ENCODE measurements at places on chromosomes 7 and 10. TPM values are rescaled to one million over a fixed set of nuclear protein-coding genes. Genes with fewer than 3 reads are reported as not detected.

Gene SFRP5
- not detected for total RNA-seq

GRCh38 chr10:13360587-13360986 is 12.5 kb upstream of the SEPHS1 start:
- H3K4me3 ChIP-seq, result no peak overlapping the region
- H3K27me3 ChIP-seq, result peaks cover 15% of the 10 kb centered on the region
- no peaks in the 10 kb centered on the region for H3K4me1 ChIP-seq
- H3K36me3 ChIP-seq, result no peaks in the 10 kb centered on the region

- H3K36me3 ChIP-seq, result peaks cover 11% of the 10 kb centered on the region
- H3K27me3 ChIP-seq, result no peaks in the 10 kb centered on the region
- no peak overlapping the region for H3K4me3 ChIP-seq
Observed at GRCh38 chr10:30343962-30344361, 5.1 kb downstream of the MTPAP start.

DNA sequence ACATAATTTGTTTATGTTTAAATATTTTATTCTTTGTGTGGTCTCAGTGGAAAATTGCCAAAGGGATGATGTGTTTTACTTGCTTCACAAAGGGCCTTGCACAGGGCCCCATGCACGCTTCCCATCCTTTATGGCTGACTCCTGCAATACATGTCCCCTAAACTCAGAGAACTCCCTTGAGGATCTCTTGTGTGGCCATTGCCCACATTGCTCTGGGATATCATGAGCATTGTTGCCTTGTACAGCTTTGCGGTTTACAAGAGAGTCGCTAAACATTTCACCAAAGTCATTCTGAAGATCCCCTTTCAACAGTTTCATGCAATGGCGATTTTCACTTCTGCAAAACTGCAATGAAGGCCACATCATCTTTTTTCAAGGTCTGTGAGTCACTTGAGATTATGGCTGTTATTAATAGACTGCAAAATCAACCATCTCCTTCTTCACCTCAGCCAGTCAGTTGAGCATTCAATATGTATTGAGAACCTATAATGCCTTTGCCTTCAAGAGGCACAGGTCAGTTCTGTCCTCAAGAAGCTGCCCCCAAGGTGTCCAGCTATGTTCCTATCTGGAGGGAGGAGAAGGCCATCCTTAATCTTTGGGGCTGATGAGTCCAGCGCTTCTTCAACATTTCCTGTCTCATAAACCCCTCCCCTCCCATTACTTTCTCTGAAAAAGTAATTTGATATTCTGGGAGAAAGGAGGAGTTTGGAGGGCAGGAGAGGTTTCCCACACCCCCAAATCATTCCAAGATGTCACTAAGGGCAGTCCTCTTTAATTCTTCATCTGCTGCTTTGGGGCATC is 108.1 kb downstream of the CCDC71L start:
- H3K4me1 ChIP-seq, result peaks cover 4% of the 10 kb centered on the region
- H3K36me3 ChIP-seq, result no peaks in the 10 kb centered on the region
- no peak overlapping the region for H3K4me3 ChIP-seq
- H3K27me3 ChIP-seq, result no peaks in the 10 kb centered on the region

- no peak for DNase-seq
- peaks cover 2% of the 10 kb centered on the region for H3K27me3 ChIP-seq
- H3K4me1 ChIP-seq, result peaks cover 12% of the 10 kb centered on the region
- no peak overlapping the region for H3K4me3 ChIP-seq
- no peak overlapping the region for H3K27ac ChIP-seq
Observed at GRCh38 chr10:132588301-132589013, 50.9 kb downstream of the INPP5A start.

DNA sequence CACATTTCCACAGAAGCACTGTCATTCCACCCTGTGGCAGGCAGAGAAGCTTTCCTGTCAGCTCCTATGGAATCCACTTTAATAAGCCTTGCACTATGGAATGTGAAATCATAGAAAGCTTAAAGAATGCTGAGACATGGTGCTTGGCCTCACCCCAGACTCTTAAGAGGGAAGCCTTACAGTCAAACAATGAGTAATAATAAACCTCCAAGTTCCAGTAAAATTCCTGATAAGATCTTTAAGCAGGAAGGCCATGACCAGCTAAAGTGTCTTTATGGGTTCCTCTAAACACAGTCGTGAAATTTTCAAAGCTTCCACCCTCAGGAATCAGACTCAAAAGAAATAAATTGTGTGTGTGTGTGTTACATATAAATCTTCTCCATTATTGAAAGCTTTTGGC is 11.9 kb upstream of the TEX36 start:
- no peak overlapping the region for H3K27ac ChIP-seq
- H3K4me3 ChIP-seq, result no peak overlapping the region
- H3K36me3 ChIP-seq, result no peaks in the 10 kb centered on the region
- peaks cover 5% of the 10 kb centered on the region for H3K4me1 ChIP-seq

DNA sequence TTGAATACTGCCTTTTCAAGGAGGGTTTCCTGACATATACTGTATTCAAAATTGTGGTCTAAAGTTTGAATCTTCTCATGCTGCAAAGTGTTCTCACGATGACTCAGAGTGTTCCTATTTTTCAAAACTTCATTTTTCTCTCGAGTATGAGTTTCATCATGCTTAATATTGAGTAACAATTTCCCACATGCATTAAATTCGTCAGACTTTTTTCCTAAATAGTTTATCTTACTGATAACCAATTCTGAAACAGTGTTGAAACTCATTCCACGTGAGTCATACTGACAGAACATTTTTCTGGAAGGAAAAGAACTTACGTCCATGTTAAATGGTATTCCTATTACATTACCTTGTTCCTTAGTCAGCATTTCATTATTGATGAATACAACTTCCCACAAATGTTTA is 44.1 kb downstream of the ZNF33B start:
- no peak overlapping the region for H3K4me3 ChIP-seq
- peak overlapping the region; percentile 72 for H3K27ac ChIP-seq
- no peaks in the 10 kb centered on the region for H3K27me3 ChIP-seq
- H3K36me3 ChIP-seq, result peaks cover 10% of the 10 kb centered on the region
- H3K4me1 ChIP-seq, result 0 out of 2 replicates have a peak, but pooled peaks cover 2% of the 10 kb centered on the region
- peak; percentile 92 for DNase-seq

DNA sequence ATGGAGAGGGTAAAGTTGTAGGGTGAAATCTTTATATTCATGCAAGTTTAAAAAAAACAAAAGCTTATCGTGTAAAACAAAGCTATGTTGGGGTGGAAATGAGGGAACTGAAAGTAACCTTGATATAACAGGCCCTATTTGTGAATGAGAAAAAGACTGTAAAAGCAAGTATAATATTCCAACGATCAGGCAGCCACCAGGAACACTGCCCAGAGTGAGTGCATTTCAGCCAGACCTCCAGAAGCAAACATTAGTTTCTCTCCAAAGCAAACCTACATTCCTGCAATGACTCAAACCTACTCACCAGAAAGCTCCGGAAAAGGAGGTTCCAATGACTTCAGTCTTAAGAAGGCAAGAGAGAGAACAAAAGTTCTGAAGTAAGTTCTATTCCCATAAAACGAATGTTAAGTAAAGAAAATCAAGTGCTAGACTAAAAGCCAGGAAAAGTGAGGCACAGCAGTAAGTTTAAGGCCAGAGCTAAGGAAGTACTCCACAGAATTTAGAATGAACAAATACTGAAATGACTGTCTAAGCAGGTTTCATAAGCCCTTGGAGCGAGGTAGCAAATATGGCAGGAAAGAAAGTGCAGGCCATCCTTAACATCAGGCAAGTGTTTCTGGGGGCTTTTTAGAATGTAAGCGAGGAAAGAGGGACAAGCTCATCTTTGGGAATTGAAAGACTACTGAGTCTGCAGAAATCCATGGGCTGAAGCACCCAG is 493.1 kb downstream of the XPNPEP1 start:
- H3K27me3 ChIP-seq, result no peaks in the 10 kb centered on the region
- H3K4me1 ChIP-seq, result peaks cover 2% of the 10 kb centered on the region
- no peak overlapping the region for H3K4me3 ChIP-seq
- H3K36me3 ChIP-seq, result no peaks in the 10 kb centered on the region
- H3K27ac ChIP-seq, result no peak overlapping the region

DNA sequence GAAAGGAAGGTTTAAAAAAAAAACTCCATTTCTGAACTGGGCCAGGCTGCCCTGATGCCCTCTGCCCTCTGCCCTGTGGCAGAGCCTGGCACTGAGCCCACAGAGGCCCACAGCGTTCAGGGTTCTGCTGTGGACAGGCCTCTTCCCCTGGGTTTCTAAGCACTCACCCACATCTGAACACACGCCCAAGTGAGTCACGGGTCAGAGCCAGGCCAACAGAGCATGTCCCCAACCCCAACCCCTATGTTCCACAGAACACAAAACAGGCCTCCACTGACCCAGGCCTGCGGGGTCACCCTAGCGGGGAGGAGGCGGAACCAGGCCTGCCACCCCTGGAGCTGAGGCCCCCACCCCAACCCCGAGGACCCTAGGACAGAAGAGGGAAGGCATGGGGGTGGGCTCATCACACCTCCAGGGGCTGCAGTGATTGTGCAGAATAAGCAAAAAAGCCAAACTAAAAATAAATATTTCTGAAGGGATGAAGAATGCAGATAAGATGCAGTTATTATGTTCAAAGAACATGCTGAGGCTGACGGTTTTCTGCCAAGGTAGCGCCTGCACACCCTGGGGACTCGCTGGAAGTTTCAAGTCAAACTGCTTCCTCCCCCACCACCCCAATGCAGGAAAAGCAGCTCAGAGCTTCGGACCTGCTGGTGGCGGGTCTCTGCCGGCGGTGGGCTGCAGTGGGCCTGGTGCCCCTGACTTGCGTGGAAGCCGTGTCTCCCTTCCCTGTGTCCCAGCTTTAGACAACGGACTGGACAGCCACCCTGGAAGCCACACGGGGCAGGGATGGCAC is 5.4 kb downstream of the WDR86 start:
- DNase-seq, result no peak
- no peaks in the 10 kb centered on the region for H3K36me3 ChIP-seq
- peaks cover 5% of the 10 kb centered on the region for H3K4me1 ChIP-seq
- no peak overlapping the region for H3K4me3 ChIP-seq

- H3K4me3 ChIP-seq, result no peak overlapping the region
Observed at GRCh38 chr10:36224431-36224985, 582.4 kb upstream of the FZD8 start.

- no peaks in the 10 kb centered on the region for H3K4me1 ChIP-seq
- H3K27ac ChIP-seq, result no peak overlapping the region
- H3K27me3 ChIP-seq, result no peaks in the 10 kb centered on the region
- no peaks in the 10 kb centered on the region for H3K36me3 ChIP-seq
- no peak overlapping the region for H3K4me3 ChIP-seq
Observed at GRCh38 chr7:2884161-2884560, 40.1 kb upstream of the GNA12 start.

GRCh38 chr7:70699271-70699670 is 432.7 kb upstream of the GALNT17 start:
- no peaks in the 10 kb centered on the region for H3K27me3 ChIP-seq
- DNase-seq, result no peak
- H3K4me1 ChIP-seq, result peaks cover 4% of the 10 kb centered on the region
- H3K27ac ChIP-seq, result no peak overlapping the region
- no peaks in the 10 kb centered on the region for H3K36me3 ChIP-seq
- H3K4me3 ChIP-seq, result no peak overlapping the region

Measured in IMR-90 (cell line).